KG1 (cell line): ENCODE measurements at places on chromosomes 7 and 10.

GRCh38 chr7:117200786-117201458 is 121.9 kb downstream of the WNT2 start:
- DNase-seq = no peak

DNA sequence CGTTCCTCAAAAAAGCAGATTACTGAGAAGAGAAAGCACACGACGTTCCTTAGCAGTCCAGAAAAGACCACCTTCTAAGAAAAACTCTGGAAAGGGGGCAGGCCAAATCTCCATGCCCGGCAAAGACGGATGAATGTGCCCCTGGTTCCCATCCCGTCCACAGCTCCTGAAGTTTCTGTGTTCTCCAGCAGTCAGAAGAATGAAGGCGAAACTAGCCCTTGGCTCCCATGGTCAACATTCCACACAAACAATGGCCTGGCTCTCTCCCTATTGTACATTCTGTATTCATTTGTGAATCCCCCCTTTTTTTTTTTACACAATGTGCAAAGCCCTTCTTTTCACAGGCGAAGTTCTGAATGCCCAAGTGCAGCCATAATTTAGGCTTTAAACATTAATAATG is 5.3 kb downstream of the CTBP2 start:
- DNase-seq = no peak

GRCh38 chr7:103632972-103633371 is 187.0 kb upstream of the SLC26A5 start:
- DNase-seq = no peak

GRCh38 chr10:56991591-56992069 is 630.6 kb upstream of the ZWINT start:
- no peak for DNase-seq
